Caco-2 (cell line): ENCODE measurements at places on chromosomes 2 and 18. TPM values are rescaled to one million over a fixed set of nuclear protein-coding genes. Genes with fewer than 3 reads are reported as not detected.

Gene LRRC30
- not detected in 2 replicates for total RNA-seq

- no peak for DNase-seq
Observed at GRCh38 chr2:234014427-234014826, 36.1 kb upstream of the SPP2 start.

DNA sequence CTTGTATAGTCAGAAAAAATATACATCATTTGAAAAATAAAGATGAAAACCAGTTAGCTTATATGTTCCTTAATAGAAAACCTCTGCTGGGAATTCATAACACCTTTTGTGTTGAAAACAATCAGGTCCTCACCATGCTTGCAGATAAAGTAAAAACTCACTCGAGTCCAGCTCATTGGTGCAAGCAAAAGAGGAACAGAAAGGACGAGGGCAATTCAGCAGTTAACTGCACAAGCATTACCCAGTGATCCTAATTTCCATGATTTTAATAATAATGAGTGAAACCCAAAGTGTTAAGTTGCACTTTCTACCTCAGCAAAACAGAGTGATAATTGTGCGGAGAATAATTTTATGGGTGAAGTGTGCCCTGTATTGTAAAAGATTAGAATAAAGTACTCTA lies 839.9 kb downstream of the BCL11A start:
- no peak for DNase-seq

DNA sequence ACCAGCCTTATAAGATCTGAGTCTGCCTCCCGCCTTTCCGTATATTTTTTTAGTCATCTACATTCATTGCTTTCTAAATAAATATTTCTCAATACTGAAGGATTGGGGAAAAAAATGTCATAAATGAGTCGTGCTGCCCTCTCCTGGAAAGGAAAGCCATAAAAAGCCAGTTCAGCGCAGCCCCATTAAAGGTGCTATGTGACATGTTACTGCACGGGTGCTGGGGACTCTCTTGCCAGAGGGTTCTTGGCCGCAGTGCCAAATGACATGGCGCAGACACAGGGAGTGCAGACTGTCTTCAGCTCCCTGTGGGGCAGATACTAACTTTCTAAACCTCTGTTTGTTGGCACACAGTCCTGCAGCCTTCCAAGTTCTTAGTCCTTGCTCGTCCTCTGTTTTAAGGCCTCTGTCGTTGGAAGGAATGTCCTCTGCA lies 53.7 kb upstream of the MAP3K20 start:
- no peak for DNase-seq

Gene SIX3
- not detected in 2 replicates for total RNA-seq

DNA sequence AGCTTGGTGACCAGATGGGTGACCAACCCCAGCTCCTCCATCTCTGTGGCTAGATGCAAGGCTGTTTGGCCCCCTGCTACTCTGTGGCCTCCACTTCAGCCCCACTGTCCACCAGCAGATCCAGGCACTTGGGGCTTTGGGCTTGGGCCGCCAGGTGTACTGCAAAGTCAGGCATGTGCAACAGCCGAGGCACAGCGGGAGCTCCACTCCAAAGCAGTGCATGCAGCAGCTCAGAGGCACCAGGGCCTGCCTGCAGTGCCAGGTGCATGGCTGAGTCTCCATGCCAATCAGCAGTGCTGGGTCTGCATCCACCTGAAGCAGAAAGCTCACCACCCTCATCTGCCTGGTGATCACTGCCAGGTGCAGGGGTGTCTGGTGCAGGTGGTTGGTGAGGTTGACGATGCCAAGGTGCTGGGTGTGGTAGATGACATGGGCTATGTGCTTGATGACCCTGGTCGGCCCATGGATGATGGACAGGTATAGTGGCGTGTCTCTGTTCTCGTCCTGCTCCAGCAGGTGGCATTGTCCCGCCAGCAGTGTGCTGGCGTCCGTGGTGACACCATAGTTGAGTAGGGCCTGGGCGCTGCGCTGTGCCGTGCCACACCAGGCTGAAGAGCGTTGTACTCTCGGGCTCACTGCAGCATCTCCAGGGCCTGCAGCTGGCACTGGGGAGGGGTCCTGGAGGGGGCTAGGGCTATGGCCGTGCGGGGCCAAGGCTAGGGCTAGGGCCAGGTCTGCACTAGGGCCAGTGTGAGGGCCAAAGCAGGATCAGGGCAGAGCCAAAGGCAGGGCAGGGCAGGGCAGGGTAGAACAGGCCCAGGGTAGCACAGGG lies 1.0 kb upstream of the ANKRD62 start:
- DNase-seq, result peak; percentile 68
